ENCODE measurements at places on chromosomes 1 and 21. TPM values are rescaled to one million over a fixed set of nuclear protein-coding genes. Genes with fewer than 3 reads are reported as not detected.

DNA sequence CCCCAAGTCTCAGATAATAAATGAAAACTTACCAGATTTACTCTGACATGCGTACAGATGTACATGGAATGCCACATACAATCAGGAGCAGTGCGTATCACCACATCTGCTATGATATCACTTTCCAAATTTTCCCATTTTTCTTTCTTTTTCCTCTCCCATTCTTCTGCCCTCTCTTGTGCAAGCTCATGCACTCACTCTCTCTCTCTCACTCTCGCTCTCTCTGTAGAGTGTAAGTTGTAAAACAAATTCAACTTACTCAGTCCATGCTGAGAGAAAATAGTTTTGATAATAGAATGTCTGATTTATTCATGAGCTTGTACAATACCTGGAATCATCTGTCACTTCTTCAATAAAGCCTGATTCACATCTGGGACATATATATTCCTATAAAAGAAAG, 35.3 kb downstream of the RNF115 start:
- no peak overlapping the region for H3K27ac ChIP-seq
- H3K27me3 ChIP-seq, result no peaks in the 10 kb centered on the region
- DNase-seq, result no peak
- H3K4me3 ChIP-seq, result no peak overlapping the region
- peaks cover 54% of the 10 kb centered on the region for H3K36me3 ChIP-seq

- H3K27ac ChIP-seq, result no peak overlapping the region
- H3K4me1 ChIP-seq, result peaks cover 9% of the 10 kb centered on the region
- DNase-seq, result no peak
- H3K27me3 ChIP-seq, result peaks cover 52% of the 10 kb centered on the region
Measured at GRCh38 chr1:115829947-115830346, 11.0 kb downstream of the NHLH2 start.

DNA sequence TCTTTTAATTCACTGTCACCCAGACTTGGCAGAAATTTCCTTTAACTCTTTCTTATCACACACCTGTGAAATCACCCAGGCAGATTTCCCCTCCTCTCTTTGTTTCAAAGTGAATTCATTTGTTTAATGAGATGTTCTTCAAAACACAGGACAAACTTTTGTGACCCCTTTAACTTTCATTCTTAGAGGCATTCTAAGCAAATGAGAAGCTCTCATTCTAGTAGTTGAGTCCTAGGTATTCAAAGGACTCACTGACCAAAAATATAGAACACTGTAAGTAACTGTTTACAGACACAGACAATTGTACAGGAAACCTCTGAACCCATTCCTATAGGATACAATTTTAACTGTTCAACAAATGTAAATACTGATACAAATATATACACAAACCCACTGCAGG, 16.9 kb downstream of the LRRC8C start:
- no peaks in the 10 kb centered on the region for H3K27me3 ChIP-seq
- no peak overlapping the region for H3K27ac ChIP-seq
- H3K4me3 ChIP-seq, result no peak overlapping the region

- no peaks in the 10 kb centered on the region for H3K27me3 ChIP-seq
- DNase-seq, result no peak
- no peaks in the 10 kb centered on the region for H3K36me3 ChIP-seq
- peak overlapping the region; percentile 100 for H3K27ac ChIP-seq
Measured at GRCh38 chr1:26290122-26290881, 10.4 kb downstream of the SH3BGRL3 start.

Gene MX1
- 64.2 TPM for total RNA-seq

DNA sequence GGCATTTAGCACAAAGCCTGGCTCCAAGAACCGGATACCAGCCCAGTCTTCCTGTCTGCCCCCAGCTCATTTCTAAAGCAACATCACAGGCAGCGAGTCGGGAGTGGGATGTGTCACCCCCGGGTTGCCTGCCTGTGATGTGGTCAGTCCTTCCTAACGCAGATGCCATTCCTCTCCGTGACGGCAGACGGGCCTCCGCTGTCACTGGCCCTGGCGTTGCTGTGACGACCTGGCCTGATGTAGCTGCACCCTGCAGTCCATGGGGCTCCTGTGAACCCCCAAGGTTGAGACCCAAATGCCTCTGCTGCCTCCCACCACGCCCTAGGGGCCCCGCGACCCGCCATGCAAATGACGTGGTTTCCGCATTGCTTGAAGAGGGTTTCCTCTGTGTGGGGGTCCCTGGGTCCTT, 12.3 kb downstream of the TNFRSF1B start:
- DNase-seq, result no peak
- peaks cover 48% of the 10 kb centered on the region for H3K36me3 ChIP-seq
- H3K4me1 ChIP-seq, result peaks cover 89% of the 10 kb centered on the region
- peak overlapping the region; percentile 11 for H3K27ac ChIP-seq
- peak overlapping the region; percentile 6 for H3K4me3 ChIP-seq

Gene OR6K3
- not detected for total RNA-seq

DNA sequence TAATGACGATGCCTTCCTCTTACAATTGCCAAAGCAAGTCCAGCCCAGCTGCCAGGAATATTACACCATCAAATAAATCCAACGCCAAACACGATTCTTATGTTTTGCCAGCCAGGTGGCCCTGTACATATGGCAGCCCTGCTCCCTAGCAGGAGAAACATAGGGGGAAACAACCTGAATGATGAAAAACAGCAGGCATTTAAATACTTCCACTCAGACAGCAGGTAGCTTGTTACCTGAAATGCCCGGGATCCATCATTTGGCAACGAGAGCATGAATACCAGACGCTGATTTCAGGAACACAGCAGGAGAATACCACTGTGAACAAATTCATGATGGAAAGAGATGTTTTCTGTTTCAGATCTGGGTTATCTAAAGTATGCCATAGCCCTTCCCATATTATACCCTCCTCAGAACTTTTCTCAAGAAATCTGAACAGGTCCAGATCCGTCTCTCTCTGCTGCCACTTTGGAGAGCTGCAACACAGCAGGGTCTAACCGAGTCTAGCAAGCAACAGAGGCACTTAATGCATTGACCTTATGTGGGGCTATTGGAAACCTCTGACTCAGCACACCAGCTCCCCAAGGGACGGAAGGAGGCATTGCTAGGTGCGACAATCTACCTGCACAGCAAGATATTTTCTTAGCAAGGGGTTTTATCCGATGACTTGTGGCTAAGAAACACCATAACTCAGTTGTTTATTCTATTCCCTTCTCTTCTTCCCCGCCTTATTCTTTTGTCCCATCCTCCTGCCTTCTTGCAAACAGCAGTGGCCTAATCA, 166.3 kb downstream of the BARHL2 start:
- DNase-seq, result no peak
- H3K4me1 ChIP-seq, result no peaks in the 10 kb centered on the region
- no peaks in the 10 kb centered on the region for H3K36me3 ChIP-seq
- H3K27ac ChIP-seq, result no peak overlapping the region
- H3K27me3 ChIP-seq, result peaks cover 11% of the 10 kb centered on the region
- no peak overlapping the region for H3K4me3 ChIP-seq

DNA sequence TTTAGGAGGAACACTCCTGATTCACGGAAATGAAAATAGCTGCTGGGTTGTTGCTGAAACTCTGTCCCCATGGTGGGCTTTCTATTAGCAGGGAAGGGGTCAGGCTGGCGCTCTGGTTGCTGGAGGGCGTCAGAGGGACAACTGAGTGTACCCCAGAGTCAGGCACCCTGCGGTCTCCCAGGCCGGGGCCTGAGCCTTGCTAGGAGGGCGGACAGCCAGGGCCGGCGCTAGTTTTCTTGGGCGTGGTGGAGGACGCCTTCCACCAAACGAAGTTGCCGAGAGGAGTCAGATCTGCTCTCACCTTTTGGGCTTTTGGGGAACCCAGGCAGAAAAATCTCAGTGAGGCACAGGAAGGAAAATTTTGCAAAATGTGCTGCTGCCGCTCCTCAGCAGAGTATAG, 54.8 kb downstream of the NGF start:
- no peak for DNase-seq
- no peaks in the 10 kb centered on the region for H3K27me3 ChIP-seq
- no peak overlapping the region for H3K27ac ChIP-seq
- H3K4me3 ChIP-seq, result no peak overlapping the region
- no peaks in the 10 kb centered on the region for H3K36me3 ChIP-seq

GRCh38 chr1:145806844-145807243, 17.1 kb downstream of the RNF115 start:
- H3K27me3 ChIP-seq, result no peaks in the 10 kb centered on the region
- peaks cover 7% of the 10 kb centered on the region for H3K36me3 ChIP-seq
- DNase-seq, result no peak
- no peak overlapping the region for H3K27ac ChIP-seq
- no peak overlapping the region for H3K4me3 ChIP-seq

DNA sequence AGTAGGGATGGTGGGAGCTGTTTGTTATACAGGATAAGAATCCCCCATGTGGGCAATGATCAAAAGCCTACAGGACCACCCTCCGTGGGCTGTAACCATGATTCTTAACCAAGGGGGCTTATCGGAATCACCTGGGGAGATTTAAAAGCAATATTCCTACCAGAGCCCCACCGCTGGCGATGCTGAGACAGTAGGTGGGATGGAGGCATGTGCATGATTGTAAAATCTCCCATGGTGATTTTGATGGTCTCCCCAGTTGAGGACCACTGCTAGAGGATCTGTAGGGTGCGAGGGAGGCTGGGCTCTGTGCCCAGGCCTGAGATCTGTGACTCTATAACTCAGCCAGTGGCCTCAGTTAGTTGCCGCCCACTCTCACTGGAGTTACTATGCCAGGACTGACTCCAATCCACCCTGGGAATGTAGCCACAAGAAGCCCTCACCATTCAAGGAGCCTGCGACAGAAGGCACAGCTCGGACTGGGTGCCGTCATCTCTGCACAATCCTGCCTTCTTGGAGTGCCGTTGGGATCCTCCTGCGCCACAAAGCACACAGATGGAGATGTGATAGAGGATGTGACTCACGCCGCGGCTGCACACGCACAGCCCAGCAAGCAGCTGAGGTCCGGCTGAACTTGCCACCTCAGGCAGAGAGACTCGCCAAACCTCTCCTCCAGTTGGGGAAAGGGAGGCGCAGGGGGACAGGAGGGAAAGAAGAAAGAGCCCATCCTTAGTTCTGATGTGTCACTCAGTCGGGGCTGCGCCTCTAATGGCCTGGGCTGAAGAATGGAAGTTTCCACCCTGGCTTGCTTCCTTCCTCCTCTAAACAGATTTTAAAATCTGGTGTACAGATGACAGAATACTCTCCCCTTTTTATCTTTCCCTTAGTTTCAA, 26.5 kb downstream of the AKNAD1 start:
- H3K27ac ChIP-seq, result no peak overlapping the region
- DNase-seq, result no peak
- H3K27me3 ChIP-seq, result no peaks in the 10 kb centered on the region
- no peaks in the 10 kb centered on the region for H3K36me3 ChIP-seq
- no peak overlapping the region for H3K4me3 ChIP-seq

DNA sequence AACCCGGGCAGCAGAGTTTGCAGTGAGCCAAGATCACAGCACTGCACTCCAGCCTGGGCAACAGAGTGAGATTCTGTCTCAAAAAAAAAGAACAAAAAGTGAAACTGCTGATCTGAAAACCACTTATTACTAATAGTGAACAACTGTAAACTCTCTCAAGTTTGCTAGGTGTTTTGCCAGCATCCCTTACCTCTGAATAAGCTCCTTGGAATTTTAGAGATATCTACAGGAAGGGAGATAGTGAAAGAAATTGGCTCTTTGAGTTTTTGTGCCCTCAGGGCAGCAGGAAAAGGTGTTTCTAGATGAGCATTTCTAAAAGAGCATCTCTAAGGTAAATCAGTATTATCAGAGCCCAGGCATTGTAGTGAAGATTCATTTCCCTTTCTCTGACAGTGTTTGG, 27.1 kb downstream of the PARK7 start:
- no peak for DNase-seq
- no peak overlapping the region for H3K27ac ChIP-seq
- no peaks in the 10 kb centered on the region for H3K27me3 ChIP-seq

Gene STUM
- 0.34 TPM for total RNA-seq

- H3K36me3 ChIP-seq, result no peaks in the 10 kb centered on the region
- no peak overlapping the region for H3K4me3 ChIP-seq
- H3K4me1 ChIP-seq, result no peaks in the 10 kb centered on the region
- no peak for DNase-seq
Measured at GRCh38 chr1:76905876-76906595, 38.8 kb downstream of the ST6GALNAC5 start.

Gene ZNF593OS
- not detected for total RNA-seq

Gene CFAP107
- not detected for total RNA-seq

DNA sequence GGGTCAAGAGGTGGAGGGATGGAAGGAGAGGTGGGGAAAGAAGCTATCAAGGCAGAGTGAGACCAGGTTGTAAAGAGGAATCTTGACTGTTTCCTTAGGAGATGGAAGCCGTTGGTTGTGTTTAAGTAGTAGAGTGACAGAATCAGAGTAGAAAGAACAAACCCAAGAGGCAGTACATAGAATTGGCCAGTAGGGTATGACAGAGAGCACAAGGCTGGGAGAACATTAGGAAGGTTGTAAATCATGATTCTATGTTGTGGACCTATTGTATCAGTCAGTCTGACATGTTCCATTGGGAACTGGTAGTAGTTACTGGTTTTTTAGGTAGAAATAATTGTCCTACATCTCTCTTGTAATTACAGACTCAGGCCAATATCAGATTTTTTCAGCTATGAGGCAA, 486.9 kb upstream of the USP24 start:
- no peaks in the 10 kb centered on the region for H3K36me3 ChIP-seq
- H3K27me3 ChIP-seq, result peaks cover 6% of the 10 kb centered on the region
- H3K4me3 ChIP-seq, result no peak overlapping the region
- DNase-seq, result no peak
- H3K27ac ChIP-seq, result no peak overlapping the region
- H3K4me1 ChIP-seq, result no peaks in the 10 kb centered on the region

DNA sequence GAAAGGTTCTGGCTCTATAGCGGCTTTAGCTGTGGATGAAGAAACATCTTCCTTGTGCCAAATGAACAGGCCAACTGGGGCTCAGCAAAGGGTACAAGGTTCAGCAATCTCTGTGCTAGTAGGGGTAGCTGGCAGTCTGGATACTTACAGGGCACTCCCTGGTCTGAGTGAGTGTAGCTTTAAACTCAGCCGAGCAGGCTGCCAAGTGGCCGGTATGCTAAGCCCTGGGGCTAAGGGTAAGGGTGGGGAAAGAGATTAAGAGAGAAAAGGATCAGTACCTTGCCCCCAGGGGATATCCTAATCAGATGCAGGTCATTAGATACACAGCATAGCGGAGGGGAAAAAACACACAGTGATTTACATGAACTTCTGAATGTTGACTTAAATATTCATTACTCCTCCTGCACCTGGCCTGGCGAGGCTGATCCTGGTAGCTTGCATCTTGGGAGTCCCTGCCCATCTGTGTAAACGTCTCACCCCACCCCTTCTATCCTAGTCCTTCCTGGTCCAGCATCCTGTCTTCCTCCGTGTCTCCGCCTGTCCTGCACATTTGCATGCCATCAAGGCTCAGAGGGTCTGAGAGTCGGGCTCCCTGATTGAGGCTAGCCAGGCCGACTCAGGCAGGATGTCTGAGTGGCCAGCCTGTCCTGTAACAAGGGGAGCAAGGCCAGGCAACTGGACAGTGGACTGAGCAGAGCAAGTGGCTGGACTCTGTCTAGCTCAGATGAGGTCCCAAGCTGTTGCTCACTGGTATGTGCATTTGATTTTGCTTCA, 39.5 kb upstream of the CNTN2 start:
- no peaks in the 10 kb centered on the region for H3K4me1 ChIP-seq
- H3K36me3 ChIP-seq, result no peaks in the 10 kb centered on the region
- DNase-seq, result no peak
- peaks cover 10% of the 10 kb centered on the region for H3K27me3 ChIP-seq
- H3K4me3 ChIP-seq, result no peak overlapping the region

Gene DNALI1
- not detected for total RNA-seq

GRCh38 chr1:36421649-36422048, 23.9 kb upstream of the LSM10 start:
- H3K4me3 ChIP-seq, result no peak overlapping the region
- H3K36me3 ChIP-seq, result no peaks in the 10 kb centered on the region
- H3K27me3 ChIP-seq, result no peaks in the 10 kb centered on the region
- H3K27ac ChIP-seq, result no peak overlapping the region
- DNase-seq, result no peak
- peaks cover 7% of the 10 kb centered on the region for H3K4me1 ChIP-seq

Gene PRDX1
- 351 TPM for total RNA-seq

Measured in activated B cell treated with CpG ODN at 0.5 μM for 24 hours (primary cell).